ENCODE measurements at places on chromosomes 12 and 14. TPM values are rescaled to one million over a fixed set of nuclear protein-coding genes. Genes with fewer than 3 reads are reported as not detected.

DNA sequence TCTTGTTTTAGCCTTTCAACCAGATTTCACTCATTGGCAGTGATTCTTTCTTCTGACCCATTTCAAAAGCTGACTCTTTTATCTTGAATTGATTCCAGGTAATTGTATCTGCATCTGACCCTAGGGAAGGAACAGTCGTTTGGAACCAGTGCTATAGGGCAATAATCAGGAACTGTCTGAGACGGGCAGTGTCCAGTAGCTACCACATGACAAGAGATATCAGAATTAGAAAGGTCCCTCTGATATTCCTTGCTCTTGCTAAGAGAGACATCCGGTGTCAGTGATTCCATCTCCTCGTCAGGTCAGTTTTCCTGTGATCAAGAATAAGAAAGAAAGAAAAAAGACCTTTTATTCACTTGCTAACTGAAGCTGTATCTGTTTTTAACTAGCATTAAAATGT, 47.8 kb upstream of the PDE3A start:
- no peak for DNase-seq
- no peaks in the 10 kb centered on the region for H3K4me1 ChIP-seq
- H3K36me3 ChIP-seq, result no peaks in the 10 kb centered on the region
- H3K27ac ChIP-seq, result no peak overlapping the region

- no peak for DNase-seq
- H3K27me3 ChIP-seq, result no peaks in the 10 kb centered on the region
- H3K4me1 ChIP-seq, result no peaks in the 10 kb centered on the region
- H3K27ac ChIP-seq, result no peak overlapping the region
- H3K4me3 ChIP-seq, result no peak overlapping the region
These were observed 45.0 kb downstream of the KCNA5 start for GRCh38 chr12:5088586-5089264.

DNA sequence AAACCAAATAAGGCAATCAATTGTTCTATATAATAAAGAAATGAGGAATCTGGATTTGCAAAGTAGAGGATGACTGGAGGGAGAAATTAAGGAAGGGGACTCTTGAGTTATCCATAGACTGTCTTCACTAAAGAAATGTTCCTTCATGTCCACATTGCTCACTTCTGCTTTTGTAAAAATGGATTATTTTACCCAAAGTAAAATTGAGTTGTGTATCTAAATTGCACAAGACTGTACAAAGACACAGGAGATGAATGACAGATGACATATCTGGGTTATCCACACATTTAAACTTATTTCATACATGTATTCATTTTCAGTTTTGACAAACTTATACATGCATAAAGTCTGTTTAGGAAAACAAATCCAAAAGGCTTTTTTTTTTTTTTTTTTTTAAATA, 11.3 kb downstream of the ATP2B1 start:
- H3K4me1 ChIP-seq, result peaks cover 21% of the 10 kb centered on the region
- H3K36me3 ChIP-seq, result no peaks in the 10 kb centered on the region
- H3K27ac ChIP-seq, result no peak overlapping the region
- H3K4me3 ChIP-seq, result no peak overlapping the region

The PLA2G1B gene
- not detected for total RNA-seq

The SLC25A21 gene
- total RNA-seq, result 1.3 TPM

The SIRT4 gene
- total RNA-seq, result 5.3 TPM

DNA sequence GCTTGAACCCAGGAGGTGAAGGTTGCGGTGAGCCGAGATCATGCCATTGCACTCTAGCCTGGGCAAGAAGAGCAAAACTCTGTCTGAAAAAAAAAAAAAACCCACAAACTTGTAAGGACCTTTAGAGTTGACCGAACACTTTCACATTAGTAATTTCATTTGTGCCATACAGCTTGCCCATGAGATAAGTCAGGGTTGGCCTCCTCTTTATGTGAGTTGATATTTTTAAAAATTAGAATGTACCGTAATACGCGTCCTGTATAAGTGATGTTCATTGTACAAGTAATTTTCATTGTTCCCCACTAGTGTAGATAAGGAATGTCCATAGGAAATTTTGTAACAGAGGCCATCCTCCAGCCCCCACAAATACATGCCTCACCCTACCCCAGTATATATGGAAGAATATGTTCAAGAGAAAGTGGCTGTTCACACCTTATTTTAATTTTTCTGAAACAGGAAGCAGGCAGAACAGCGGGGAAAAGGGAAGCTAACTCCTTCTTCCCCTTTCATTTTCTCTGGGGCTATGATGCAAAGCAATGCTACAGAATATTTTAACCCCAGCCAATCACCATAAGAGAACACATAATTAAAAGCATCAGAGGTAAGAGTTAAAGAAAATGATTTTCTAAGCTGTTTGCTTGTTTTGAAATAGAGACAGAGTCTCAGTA, 31.9 kb upstream of the HIF1A start:
- DNase-seq, result no peak
- H3K27ac ChIP-seq, result peak overlapping the region; percentile 61
- H3K27me3 ChIP-seq, result no peaks in the 10 kb centered on the region
- no peaks in the 10 kb centered on the region for H3K36me3 ChIP-seq

DNA sequence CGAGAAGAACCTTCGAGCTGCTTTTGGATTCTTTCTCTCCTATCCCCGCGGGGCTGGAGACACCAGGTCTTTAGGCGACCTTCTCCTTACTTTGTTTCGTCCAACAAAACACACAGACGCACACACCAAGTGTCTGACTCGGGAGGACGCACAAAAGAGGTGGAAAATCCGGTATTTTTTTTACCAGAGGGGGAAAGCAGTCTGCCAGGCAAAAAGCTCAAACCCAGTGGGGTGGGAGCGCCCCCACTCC, 2.1 kb downstream of the SIX4 start:
- DNase-seq, result no peak
- H3K4me1 ChIP-seq, result peaks cover 32% of the 10 kb centered on the region
- peak overlapping the region; percentile 84 for H3K27ac ChIP-seq
- H3K27me3 ChIP-seq, result no peaks in the 10 kb centered on the region
- peak overlapping the region; percentile 94 for H3K4me3 ChIP-seq

GRCh38 chr14:56150645-56151345, 32.6 kb downstream of the PELI2 start:
- H3K27ac ChIP-seq, result no peak overlapping the region
- no peaks in the 10 kb centered on the region for H3K36me3 ChIP-seq
- H3K27me3 ChIP-seq, result no peaks in the 10 kb centered on the region
- no peak overlapping the region for H3K4me3 ChIP-seq
- peaks cover 13% of the 10 kb centered on the region for H3K4me1 ChIP-seq

DNA sequence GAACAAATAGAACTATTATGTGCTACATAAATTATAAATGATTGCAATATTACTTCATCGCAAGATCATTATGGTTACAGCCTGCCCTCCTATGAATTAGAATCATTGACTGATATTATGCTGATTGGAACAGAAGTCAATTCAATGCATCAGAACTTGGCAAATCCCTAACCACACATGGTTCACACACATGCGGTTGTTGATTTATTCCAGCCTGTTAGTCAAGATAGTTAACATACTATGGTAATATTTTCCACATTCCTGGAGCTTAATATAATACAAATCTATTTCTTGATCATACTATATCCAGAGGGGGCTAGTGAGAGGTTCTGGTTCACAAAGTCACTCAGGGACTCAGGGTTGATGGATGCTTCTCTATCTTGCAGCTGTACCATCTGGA, 9.7 kb upstream of the CACNA1C start:
- no peaks in the 10 kb centered on the region for H3K36me3 ChIP-seq
- no peak overlapping the region for H3K4me3 ChIP-seq
- no peak for DNase-seq

The DBX2 gene
- total RNA-seq, result not detected

GRCh38 chr12:113274848-113275247, 53.6 kb downstream of the TPCN1 start:
- no peak overlapping the region for H3K4me3 ChIP-seq
- peaks cover 29% of the 10 kb centered on the region for H3K4me1 ChIP-seq
- H3K36me3 ChIP-seq, result peaks cover 96% of the 10 kb centered on the region
- H3K27me3 ChIP-seq, result no peaks in the 10 kb centered on the region
- no peak for DNase-seq
- no peak overlapping the region for H3K27ac ChIP-seq

DNA sequence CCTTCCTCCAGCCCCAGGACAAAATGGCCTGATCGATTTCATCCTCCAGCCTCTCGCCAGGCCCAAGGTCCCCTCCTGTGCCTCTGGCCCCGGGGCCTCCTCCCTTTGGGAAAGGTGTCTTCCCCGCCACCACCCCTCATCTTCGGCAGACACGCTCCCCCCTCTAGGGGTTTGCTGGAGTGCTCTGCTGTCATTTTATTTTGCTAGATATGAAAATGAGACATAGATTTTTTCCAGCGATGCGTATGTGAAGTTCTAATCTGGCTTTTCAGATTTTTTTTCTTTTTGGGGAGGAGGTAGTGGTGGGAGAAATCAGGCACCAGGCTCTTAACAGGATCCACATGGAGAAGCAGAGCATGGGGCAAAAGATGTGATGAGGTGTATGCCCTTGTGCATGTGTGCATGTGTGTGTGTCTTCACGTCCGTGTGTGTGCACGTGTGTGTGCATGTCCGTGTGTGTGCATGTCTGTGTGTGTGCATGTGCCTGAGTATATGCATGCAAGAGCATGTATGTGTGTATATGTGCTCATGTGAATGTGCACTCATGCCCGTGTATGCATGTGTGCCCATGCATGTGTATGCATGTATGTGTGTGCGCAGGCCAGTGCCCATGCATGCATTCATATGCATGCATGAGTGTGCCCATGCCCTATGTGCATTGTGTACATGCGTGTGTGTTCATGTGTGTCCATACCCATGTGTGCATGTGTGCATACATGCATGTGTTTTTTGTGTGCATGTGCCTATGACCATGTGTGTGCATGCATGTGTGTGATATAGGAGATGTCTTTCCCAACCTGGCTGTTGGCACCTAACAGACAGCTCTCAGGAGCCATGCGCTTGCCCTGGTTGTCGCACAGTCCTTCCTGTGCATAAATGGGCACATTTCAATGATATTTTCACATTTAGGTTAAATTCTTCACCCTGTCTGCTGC, 203.0 kb downstream of the RBM19 start:
- no peaks in the 10 kb centered on the region for H3K36me3 ChIP-seq
- no peaks in the 10 kb centered on the region for H3K4me1 ChIP-seq
- DNase-seq, result no peak
- H3K4me3 ChIP-seq, result no peak overlapping the region
- no peak overlapping the region for H3K27ac ChIP-seq

DNA sequence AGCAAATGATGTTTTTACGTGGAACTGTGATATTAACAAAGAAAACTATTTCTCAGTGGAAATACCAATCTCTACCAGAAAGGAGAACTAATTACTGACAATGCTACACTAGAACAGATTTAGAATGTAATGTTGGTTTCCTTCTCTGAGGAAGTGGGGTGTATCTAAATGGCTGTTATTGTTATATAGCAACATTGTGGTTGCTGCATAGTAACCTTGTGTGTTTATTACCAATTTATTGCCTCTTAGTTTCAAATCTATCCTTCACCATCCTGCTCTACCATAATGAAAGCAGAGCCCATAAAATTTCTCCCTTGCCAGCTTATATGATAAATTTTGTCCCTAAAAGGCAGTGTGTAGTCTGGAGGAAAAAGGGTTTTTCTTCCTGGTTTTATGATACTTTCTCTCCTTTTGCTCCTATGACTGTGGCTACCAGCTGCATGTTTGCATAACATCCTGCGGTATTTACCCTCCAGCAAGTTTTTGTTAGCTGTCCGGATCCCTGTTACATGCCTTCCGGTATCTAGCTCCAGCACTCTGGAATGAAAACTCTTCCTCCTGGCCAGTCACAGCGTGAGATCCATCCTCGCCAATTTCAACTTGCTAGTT, 5.7 kb upstream of the KLRK1 start:
- H3K36me3 ChIP-seq, result no peaks in the 10 kb centered on the region
- H3K27me3 ChIP-seq, result no peaks in the 10 kb centered on the region
- DNase-seq, result peak; percentile 73

DNA sequence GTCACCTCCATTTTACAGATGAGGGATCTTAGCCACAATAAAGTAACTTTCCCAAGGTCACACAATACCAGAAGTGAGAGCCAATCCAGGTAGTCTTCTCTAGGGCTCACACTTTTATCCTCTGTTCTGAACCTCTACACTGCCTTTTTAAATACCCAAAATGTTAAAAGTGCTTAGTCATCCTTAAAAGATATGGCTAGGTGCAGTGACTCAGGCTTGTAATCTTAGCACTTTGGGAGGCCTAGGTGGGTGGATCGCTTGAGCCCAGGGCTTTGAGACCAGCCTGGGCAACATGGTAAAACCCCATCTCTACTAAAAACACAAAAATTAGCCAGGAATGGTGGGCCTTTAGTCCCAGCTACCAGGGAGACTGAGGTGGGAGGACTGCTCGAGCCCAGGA, 104.1 kb upstream of the PPP4R3A start:
- H3K4me1 ChIP-seq, result no peaks in the 10 kb centered on the region
- no peak overlapping the region for H3K4me3 ChIP-seq
- H3K36me3 ChIP-seq, result no peaks in the 10 kb centered on the region
- H3K27ac ChIP-seq, result no peak overlapping the region

DNA sequence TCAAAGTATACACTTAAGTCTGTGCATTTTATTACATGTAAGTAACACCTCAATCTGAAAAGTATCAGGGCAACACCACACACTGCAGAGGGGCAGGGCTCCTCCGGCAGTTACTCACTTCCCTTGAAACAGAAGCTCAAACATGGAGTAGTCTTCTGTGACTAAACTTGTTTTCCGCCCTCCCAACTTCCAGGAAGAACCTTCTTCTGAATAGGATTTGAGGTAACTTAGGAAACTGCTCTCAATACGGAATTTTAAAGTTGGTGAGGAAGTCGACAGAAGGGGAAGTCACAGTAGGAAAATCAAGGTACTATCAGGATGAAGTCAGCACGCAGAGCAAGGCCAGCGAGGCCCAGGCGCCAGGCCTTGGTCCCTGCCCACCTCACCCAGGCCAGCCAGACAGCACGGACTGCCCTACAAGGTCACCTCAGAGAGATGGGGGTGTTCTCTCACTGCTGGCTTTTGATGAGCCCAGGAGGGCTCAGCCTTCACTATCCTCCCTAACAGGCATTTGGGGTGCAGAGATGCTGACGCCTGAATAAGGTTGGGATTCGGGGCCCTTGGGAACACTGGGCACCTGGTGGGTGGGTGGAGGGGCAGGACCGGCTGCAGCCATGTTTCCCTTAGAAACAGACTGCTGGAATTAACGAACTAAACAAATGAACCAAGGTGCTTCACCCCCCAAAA, 5.8 kb downstream of the ANKRD9 start:
- H3K27ac ChIP-seq, result peak overlapping the region; percentile 22
- peaks cover 5% of the 10 kb centered on the region for H3K4me1 ChIP-seq
- H3K36me3 ChIP-seq, result peaks cover 11% of the 10 kb centered on the region

DNA sequence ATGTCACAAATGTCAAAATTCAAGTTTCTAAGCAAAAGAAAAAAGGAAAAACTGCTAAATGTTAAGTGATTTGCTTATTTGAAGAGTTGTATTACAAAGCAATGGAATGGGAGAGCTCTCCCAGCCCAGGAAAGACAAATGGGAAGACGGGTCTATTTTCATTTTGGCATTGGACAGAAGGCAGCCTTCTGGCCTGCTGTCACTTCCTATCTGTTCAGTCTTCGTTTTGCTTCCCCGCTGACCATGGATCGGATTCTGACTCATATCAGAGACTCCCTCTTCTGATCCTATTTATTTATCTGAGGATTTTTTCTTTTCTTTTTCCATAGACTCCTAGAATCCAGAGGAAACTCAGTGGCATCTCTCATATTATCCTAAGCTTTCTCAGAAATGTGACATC, 634.9 kb downstream of the DIO2 start:
- no peak for DNase-seq
- H3K27me3 ChIP-seq, result no peaks in the 10 kb centered on the region
- no peak overlapping the region for H3K4me3 ChIP-seq
- no peak overlapping the region for H3K27ac ChIP-seq
- no peaks in the 10 kb centered on the region for H3K36me3 ChIP-seq

- no peak overlapping the region for H3K4me3 ChIP-seq
- no peaks in the 10 kb centered on the region for H3K27me3 ChIP-seq
- peaks cover 42% of the 10 kb centered on the region for H3K36me3 ChIP-seq
- H3K27ac ChIP-seq, result no peak overlapping the region
- DNase-seq, result no peak
- H3K4me1 ChIP-seq, result no peaks in the 10 kb centered on the region
These were observed 41.2 kb upstream of the PLEKHD1 start for GRCh38 chr14:69443296-69443805.

The BDKRB1 gene
- total RNA-seq, result not detected

Data from stomach (tissue), 19 donors.